ENCODE measurements at places on chromosomes 4 and X. TPM values are rescaled to one million over a fixed set of nuclear protein-coding genes. Genes with fewer than 3 reads are reported as not detected.

- H3K27ac ChIP-seq: no peak overlapping the region
- peaks cover 2% of the 10 kb centered on the region for H3K36me3 ChIP-seq
- H3K4me1 ChIP-seq: no peaks in the 10 kb centered on the region
- H3K4me3 ChIP-seq: no peak overlapping the region
- no peak for DNase-seq
Observed at GRCh38 chr4:109040441-109040840, 262.0 kb downstream of the COL25A1 start.

GRCh38 chr4:41349021-41349420, 92.3 kb downstream of the UCHL1 start:
- H3K36me3 ChIP-seq: no peaks in the 10 kb centered on the region
- H3K4me3 ChIP-seq: no peak overlapping the region
- H3K4me1 ChIP-seq: no peaks in the 10 kb centered on the region

DNA sequence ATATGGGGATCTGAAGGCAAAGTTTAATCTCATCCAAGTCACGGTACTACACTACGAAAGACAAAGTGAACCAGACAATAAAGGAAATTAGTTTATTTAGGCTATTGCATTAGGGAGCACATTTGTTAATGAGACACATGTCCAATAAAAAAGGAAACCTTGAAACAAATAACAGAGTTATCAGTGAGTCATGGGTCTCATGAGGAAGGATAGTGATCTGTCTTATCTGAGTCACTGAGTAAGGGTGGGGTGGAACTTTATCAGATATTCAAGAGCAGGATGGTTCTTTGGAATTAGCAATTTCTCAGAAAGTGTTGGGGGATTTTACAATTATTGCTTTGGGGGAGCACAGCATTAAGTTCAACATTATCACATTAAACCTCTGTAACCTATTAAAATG, 188.9 kb upstream of the IL1RAPL1 start:
- no peak overlapping the region for H3K27ac ChIP-seq
- no peak for DNase-seq
- no peaks in the 10 kb centered on the region for H3K27me3 ChIP-seq
- no peaks in the 10 kb centered on the region for H3K4me1 ChIP-seq
- no peaks in the 10 kb centered on the region for H3K36me3 ChIP-seq

DNA sequence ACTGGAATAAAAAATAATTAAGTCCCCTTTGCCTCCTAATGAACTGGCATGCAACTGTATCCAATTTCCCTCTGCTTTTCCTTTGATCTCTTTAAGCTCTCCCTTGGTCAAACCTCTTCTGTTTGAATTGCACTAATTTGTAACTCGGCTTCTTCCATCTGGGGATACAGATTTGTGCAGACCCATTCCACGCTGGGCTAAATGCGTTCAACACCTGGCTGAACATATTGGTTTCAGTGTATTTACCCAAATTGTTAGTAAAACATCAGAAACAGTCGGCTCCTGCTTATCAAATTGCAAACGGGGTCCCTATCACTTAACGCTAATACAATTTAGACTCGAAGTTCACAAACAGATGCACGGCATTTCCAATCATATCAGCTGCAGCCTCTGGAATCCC, 124.9 kb upstream of the TAPT1 start:
- H3K4me1 ChIP-seq: no peaks in the 10 kb centered on the region
- H3K4me3 ChIP-seq: no peak overlapping the region
- H3K36me3 ChIP-seq: no peaks in the 10 kb centered on the region
- H3K27ac ChIP-seq: no peak overlapping the region
- H3K27me3 ChIP-seq: no peaks in the 10 kb centered on the region

DNA sequence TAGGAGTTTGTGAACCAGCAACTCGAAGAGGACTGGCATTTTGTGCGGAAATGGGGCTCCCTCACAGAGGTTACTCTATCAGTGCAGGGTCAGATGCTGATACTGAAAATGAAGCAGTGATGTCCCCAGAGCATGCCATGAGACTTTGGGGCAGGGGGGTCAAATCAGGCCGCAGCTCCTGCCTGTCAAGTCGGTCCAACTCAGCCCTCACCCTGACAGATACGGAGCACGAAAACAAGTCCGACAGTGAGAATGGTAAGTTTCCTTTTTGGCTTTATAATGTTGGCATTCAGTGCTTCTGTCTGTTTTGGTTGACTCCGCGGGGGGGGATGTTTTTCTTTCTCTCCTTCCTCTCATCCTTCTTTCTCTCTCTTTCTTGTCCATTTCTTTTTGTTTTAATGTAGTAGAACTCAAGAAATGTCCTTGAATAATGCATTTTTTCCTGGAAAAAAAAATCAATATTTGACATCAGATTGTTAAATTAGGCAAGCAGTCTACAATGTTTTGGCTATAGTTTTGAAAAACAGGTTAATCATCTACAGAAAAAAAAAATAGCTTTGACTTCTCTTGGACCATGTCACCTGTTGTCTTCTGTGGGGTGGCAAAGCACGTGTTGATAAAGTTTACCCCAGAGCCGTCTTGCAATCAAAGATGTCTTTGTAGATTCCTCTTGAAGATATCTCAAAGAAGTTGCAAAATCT, 103.6 kb downstream of the TENM3 start:
- peaks cover 3% of the 10 kb centered on the region for H3K27me3 ChIP-seq
- no peaks in the 10 kb centered on the region for H3K36me3 ChIP-seq
- no peaks in the 10 kb centered on the region for H3K4me1 ChIP-seq
- no peak overlapping the region for H3K4me3 ChIP-seq
- DNase-seq: no peak

DNA sequence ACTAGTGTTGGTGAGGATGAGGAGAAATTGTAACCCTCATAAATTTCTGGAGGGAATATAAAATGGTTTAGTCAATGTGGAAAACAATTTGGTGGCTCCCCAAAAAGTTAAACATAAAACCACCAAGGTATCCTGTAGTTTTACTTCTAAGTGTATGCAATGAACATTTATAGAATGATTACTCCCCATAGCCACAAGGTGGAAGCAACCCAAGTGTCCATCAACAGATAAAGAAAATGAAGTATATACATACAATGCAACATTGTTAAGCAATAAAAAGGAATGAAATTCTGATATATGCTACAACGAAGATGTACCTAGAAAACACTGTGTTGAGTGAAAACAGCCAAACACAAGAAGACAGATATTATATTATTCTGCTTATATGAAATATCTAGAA, 569.1 kb upstream of the GRID2 start:
- H3K27ac ChIP-seq: no peak overlapping the region
- no peak for DNase-seq
- H3K27me3 ChIP-seq: no peaks in the 10 kb centered on the region
- no peak overlapping the region for H3K4me3 ChIP-seq
- no peaks in the 10 kb centered on the region for H3K4me1 ChIP-seq

GRCh38 chr4:123349421-123350190, 47.0 kb upstream of the SPRY1 start:
- no peaks in the 10 kb centered on the region for H3K36me3 ChIP-seq
- H3K27ac ChIP-seq: no peak overlapping the region
- peaks cover 14% of the 10 kb centered on the region for H3K4me1 ChIP-seq
- peaks cover 6% of the 10 kb centered on the region for H3K27me3 ChIP-seq
- no peak for DNase-seq
- H3K4me3 ChIP-seq: no peak overlapping the region

DNA sequence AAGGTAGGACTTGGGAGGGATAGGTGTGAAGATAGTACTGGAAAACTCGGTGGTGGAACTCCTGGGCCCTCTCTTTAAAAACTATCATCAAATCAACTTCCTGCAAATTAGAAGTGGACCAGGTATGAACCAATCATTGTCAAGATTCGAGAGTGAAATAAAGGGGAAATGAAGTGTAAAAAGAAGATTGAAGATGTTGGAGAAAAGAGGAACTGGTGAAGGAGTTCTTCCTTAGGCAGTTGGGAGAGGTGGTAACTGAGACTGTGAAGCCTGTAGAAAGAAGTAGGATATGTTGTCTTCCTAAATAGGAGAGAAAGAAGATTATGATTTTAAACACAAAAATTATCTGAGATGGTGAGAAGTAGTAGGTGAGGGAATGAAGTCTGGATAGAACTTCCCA, 212.2 kb downstream of the PPP1R2C start:
- H3K27me3 ChIP-seq: no peaks in the 10 kb centered on the region
- no peak for DNase-seq

- no peaks in the 10 kb centered on the region for H3K27me3 ChIP-seq
- DNase-seq: no peak
- no peaks in the 10 kb centered on the region for H3K4me1 ChIP-seq
- no peak overlapping the region for H3K27ac ChIP-seq
- H3K4me3 ChIP-seq: no peak overlapping the region
Observed at GRCh38 chr4:5504486-5504885, 203.9 kb downstream of the EVC2 start.

DNA sequence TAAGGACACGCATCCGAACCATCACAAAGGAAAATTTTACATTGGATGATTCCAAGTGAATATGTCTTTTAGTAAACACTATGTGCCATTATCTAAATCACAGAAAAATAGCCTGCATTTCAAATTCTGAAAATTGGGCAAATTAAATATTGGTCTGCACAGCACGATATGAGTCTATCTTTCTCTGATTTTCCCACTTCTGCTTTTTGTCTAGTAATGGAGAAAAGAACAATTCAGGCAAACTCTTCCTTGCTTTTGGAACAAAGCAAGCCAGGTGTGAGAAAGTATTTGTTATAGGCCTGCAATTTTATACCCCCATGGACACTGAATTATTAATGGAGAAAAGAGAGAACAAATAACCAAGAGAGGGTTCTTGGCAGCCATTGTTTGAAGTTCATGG, 97.8 kb downstream of the ZNF827 start:
- peaks cover 27% of the 10 kb centered on the region for H3K36me3 ChIP-seq
- H3K4me1 ChIP-seq: peaks cover 24% of the 10 kb centered on the region
- H3K27me3 ChIP-seq: no peaks in the 10 kb centered on the region
- no peak overlapping the region for H3K4me3 ChIP-seq

DNA sequence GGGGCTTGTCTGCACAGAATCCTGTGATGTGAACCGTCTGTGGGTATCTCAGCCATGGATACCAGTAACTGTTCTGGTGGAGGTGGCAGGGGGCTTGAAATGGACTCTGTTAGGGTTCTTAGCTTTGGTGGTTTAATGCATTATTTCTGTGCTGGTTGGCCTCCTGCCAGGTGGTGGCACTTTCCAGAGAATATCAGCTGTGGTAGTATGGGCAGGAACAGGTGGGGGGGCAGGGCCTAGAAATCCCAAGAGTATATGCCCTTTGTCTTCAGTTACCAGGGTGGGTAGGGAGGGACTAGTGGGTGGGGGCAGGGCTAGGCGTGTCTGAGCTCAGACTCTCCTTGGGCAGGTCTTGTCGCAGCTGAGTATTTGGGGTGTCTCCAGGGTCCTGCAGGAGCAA, 106.7 kb downstream of the KIT start:
- no peak overlapping the region for H3K4me3 ChIP-seq
- H3K4me1 ChIP-seq: no peaks in the 10 kb centered on the region
- H3K36me3 ChIP-seq: no peaks in the 10 kb centered on the region
- no peak for DNase-seq
- H3K27me3 ChIP-seq: peaks cover 10% of the 10 kb centered on the region
- H3K27ac ChIP-seq: no peak overlapping the region

- H3K36me3 ChIP-seq: peaks cover 5% of the 10 kb centered on the region
- no peak overlapping the region for H3K4me3 ChIP-seq
- H3K27me3 ChIP-seq: no peaks in the 10 kb centered on the region
- H3K27ac ChIP-seq: peak overlapping the region; percentile 36
- DNase-seq: peak; percentile 74
Observed at GRCh38 chr4:6974138-6974848, 64.7 kb downstream of the TBC1D14 start.

GRCh38 chr4:156018383-156018782, 64.7 kb upstream of the CTSO start:
- no peak overlapping the region for H3K4me3 ChIP-seq
- H3K27me3 ChIP-seq: no peaks in the 10 kb centered on the region
- no peaks in the 10 kb centered on the region for H3K36me3 ChIP-seq
- no peak overlapping the region for H3K27ac ChIP-seq
- DNase-seq: no peak

- no peaks in the 10 kb centered on the region for H3K27me3 ChIP-seq
- no peak overlapping the region for H3K27ac ChIP-seq
- no peaks in the 10 kb centered on the region for H3K4me1 ChIP-seq
- H3K36me3 ChIP-seq: peaks cover 28% of the 10 kb centered on the region
Observed at GRCh38 chr4:123060039-123060770, 137.8 kb upstream of the NUDT6 start.

- no peaks in the 10 kb centered on the region for H3K27me3 ChIP-seq
- no peak for DNase-seq
- H3K36me3 ChIP-seq: no peaks in the 10 kb centered on the region
- no peaks in the 10 kb centered on the region for H3K4me1 ChIP-seq
- H3K27ac ChIP-seq: no peak overlapping the region
Observed at GRCh38 chr4:166017804-166018203, 144.8 kb downstream of the TLL1 start.

DNA sequence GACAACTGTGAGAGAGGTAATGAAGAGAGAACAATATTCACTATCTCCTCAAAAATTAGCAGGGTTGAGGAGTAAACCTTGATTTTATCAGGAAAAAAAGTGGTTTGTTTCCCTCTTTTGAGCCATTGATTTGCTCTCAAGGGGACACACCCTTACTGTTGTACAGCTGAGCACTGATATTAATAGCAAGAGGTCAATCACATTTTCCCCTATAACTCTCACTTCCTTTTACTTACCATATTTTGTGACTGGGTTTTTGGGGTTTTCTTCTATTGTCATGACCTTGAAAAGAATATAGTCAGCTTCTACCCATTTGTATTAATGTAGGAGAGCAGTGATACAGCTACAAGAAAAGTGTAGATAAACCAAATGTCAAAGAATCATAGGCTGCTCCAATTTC, 70.2 kb upstream of the LONRF3 start:
- no peak overlapping the region for H3K27ac ChIP-seq
- no peak overlapping the region for H3K4me3 ChIP-seq
- DNase-seq: no peak
- no peaks in the 10 kb centered on the region for H3K4me1 ChIP-seq
- no peaks in the 10 kb centered on the region for H3K27me3 ChIP-seq
- H3K36me3 ChIP-seq: no peaks in the 10 kb centered on the region

DNA sequence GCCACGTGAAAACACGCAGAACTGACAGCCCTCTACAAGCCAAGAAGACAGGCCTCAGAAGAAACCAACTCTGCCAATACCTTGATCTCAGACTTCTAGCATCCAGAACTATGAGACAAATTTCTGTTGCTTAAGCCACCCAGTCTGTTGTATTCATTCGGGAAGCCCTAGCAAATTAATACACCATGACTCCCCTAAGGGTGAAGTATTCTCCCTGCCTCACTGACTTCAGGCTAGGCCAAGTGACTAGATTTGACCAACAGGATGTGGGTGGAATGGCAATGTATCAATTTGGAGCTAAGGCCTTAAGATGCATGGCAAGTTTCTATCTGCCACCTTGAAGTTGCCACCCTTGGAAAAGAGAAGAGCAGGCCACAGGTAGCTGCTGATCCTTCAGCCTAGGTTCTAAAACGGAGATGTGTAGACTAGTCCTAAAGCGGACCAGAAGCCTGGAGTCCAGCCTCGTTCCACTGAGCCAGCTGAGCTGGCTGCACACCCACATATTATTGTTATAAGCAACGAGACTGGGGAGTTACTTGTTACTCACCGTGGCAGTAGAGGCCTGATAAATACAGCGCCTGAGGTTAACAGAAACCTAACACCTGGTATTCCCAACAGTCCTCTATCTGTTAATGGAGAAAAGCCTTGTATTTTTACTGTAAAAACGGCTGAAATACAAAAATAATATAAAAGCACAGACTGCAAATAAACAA, 16.4 kb downstream of the SCARB2 start:
- no peaks in the 10 kb centered on the region for H3K27me3 ChIP-seq
- H3K36me3 ChIP-seq: peaks cover 25% of the 10 kb centered on the region
- no peak overlapping the region for H3K4me3 ChIP-seq
- H3K4me1 ChIP-seq: peaks cover 32% of the 10 kb centered on the region
- H3K27ac ChIP-seq: no peak overlapping the region
- DNase-seq: no peak

GRIA3 gene
- total RNA-seq: 0.39 TPM

FRAS1 gene
- 0.53 TPM for total RNA-seq

TMSB15B gene
- 10.4 TPM for total RNA-seq

GPM6B gene
- total RNA-seq: not detected

GATA1 gene
- not detected for total RNA-seq

GAGE13 gene
- total RNA-seq: not detected

XK gene
- 0.08 TPM for total RNA-seq

IDS gene
- 108 TPM for total RNA-seq

ZNF718 gene
- 21.6 TPM for total RNA-seq
